ENCODE measurements at places on chromosomes 7 and 10. TPM values are rescaled to one million over a fixed set of nuclear protein-coding genes. Genes with fewer than 3 reads are reported as not detected.

The IL2RA gene
- not detected for total RNA-seq

The TBATA gene
- total RNA-seq = not detected

The POLR1F gene
- total RNA-seq = 31.7 TPM

The PDIA4 gene
- total RNA-seq = 304 TPM

The ZNF804B gene
- not detected for total RNA-seq

The HIPK2 gene
- total RNA-seq = 21.7 TPM

The TES gene
- 91.9 TPM for total RNA-seq

Data from IMR-90 (cell line).